A549 (cell line): ENCODE measurements at places on chromosomes 3 and 15.

DNA sequence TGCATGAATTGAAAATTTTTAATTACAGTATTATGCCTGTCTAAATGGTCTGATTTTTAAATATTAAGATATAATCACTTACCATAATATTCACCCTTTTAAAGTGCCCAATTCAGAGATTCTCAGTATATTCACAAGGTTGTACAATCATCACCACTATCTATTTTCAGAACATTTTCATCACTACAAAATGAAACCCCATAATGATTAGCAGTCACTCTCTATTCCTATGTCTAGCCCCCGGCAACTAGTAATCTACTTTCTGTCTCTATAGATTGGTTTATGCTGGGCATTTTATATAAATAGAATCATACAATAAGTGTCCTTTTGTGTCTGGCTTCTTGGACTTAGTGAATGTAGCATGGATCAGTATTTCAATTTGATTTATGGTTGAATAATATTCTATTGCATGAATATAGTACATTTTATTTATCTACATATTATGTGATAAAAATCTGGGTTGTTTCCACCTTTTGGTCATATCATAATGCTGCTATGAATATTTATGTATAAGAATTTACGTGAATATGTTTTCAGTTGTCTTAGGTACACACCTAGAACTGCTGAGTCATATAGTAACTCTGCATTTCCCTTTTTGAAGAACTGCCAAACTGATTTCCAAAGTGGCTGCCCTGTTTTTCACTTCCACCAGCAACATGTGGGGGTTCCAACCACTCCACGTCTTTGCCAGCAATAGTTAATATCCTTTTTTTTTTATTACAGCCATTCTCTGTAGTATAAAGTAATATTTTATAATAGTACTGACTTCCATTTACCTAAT, 485.7 kb upstream of the ZNF385D start:
- DNase-seq: peak; percentile 4

DNA sequence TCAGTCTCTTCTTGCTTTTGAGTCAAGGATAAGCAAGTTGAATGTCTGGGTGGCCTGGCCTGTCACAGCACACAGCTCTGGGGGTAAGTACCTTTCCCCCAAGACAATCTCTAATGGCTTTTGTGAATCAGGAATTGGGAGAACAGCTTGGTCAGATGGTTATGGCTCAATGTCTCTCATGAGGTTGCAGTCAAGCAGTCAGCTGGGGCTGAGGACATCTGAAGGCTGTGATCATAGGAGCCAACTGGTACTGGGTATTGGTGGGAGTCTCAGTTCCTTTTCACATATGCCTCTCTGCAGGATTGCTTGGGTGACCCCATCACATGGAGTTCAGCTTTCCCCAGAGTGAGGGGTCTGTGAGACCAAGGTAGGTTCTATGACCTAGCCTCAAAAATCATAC, 33.0 kb upstream of the TMEM158 start:
- DNase-seq: no peak

DNA sequence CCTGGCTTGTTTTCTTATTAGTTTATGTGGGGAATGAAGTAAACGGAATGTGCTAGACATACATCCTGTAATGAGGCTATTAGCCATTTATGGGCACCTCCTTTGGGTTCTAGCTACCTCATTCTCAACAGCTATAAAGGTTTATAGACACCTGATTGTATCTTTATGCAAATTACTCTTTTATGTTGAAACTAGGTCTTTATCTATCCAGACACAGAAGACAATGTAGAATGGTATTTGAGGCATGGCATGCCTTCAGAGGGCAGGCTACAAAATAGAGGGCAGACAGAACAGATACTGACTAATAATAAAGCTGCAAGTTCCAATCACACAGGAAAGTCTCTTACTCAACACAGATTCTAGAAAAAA, 27.1 kb downstream of the TBC1D2B start:
- DNase-seq: no peak

GRCh38 chr15:78108300-78109084, 16.1 kb downstream of the SH2D7 start:
- DNase-seq: peak; percentile 98

GRCh38 chr15:66269326-66270090, 16.0 kb upstream of the MEGF11 start:
- peak; percentile 34 for DNase-seq

DNA sequence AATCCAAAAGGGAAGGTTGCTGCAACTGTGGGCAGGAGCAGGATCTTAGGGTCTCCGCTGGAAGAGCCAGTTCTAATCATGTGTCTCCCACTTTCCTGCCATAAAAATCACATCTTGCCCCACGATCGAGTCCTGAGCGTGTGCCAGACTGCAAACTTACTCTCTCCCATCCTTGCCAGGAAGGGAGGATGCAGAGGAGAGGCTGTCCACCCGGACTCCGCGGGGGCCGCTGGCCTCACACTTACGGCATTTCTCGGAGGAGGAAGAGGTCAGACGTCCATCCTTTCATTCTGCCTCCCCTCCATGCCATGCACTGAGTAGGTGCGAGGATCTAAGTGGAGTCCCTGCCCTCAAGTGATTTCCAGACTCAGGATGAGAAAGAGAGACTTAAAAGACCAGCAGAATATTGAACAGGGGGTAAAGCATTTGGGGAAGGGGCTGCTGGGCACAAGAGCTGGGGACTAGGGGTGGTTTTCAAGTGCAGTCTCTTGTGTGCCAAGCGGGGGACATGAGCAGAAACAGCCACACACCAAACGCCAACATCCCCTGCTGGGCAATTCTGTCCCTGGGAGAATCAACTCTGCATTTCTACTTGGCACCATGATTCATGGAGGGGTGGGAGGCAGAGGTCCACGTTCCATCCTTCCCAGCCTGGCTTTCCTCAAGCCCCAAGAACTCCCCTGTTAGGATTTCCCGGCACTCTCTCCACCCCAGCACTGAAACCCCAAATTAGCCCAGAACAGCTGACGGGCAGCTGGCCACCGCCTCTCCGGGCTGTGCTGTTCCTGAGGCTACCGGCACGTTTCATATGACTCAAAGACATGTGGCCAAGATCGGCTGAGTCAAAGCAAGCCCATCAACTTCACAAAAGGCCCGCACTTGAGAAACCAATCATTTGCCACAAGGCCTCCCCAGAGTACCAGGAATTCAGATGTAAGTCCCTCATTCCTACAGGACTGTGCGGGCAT, 11.6 kb downstream of the OXTR start:
- no peak for DNase-seq

- no peak for DNase-seq
Observed at GRCh38 chr3:111681661-111682426, 86.7 kb upstream of the ZBED2 start.
